ENCODE measurements at places on chromosomes 3 and 15.

GRCh38 chr15:89964232-89964954 lies 36.7 kb upstream of the ZNF710 start:
- no peak for DNase-seq

DNA sequence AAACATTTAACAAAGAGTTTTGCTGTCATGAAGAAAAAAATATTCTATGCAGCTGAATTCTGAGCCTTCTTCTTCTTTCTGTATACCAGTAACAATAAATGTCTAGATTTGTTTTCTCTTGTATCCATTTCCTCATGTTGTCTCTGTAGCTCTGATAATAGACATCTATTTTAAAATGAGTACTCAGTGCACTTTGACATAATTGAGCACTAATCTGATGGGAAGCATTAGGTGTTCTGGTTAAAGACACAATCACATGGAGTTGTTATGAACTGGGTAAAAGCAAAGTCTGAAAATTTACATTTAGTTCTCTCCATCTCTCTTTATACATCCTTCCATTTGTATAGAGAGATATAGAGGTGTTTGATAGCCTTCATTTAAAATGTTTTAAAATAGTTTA lies 230.0 kb downstream of the BCHE start:
- no peak for DNase-seq

DNA sequence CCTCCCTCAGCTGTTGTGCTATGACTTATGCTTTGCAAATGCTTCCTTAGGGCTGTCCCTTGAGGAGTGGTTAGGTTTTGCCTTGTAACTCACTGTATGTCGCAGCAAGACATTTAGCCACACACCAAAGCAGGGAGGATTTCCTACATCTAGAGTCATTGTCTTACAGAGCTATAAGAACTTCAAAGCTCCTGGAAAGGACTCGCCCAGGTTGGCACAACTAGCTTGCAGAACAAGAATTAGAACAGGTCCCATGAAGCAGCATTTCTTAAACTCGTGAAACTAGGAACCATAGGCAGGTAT lies 19.4 kb upstream of the ACAP2 start:
- no peak for DNase-seq

DNA sequence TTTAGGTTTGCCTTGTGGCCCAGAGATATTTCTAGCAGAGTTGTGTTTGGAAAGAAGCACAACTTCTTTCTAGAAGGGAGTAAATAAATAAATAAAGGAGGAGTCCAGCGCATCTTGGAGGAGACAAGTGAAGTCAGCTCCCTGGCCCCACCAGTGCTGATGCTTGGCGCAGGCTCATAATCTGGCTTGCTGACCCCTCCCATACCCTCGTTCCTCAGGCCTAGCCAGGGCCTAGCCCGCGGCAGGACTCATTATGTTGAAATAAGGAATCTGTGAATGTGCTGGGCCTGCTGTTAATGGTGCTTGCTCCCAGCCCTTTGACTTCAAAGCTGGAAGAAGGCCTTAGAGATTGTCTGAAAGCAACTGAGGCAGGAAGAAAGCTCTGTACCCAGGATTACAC lies 3.1 kb downstream of the ZNF710 start:
- no peak for DNase-seq

DNA sequence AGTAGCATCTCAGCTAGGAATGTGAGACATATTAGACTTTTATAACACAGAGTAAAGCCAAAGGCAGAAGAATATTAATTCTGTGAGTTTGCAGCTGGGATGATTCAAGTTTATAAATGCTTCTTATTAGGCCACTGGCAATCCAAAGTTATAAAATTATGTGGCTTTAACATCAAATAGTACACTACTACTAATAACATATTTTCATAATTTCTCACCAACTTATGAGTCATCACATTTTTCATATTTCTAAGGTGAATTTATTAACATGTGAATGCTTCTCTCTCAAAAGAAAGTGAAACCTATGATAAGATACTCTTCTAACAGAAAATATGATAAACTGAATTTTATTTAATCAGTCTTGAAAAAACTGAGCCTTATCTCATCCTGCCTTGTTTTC lies 1348.2 kb upstream of the ALCAM start:
- no peak for DNase-seq

- no peak for DNase-seq
Measured at GRCh38 chr3:181729341-181729869, 17.7 kb downstream of the SOX2 start.

GRCh38 chr15:35173444-35174118 lies 88.5 kb upstream of the NANOGP8 start:
- DNase-seq, result no peak

DNA sequence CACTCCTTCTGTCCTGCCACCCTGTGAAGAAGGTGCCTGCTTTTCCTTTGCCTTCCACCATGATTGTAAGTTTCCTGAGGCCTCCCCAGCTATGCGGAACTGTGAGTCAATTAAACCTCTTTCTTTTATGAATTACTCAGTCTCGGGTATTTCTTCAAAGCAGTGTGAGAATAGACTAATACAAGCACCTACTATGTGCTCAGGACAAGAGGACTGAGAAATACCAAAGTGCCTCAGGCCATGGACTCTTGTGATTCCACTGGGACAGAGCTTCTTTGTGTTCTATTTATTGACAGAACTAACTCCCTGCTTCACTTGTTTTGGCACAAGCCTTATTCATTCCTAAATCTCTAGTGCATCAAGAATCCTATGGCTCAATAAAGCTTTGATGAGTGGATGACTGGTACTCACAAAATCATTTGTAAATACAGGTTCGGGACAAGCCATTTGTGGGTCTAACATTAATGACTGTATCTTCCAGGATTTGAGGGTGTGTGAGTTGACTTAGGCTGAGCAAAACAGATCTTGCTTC lies 204.2 kb downstream of the PDCD6IP start:
- DNase-seq, result no peak

DNA sequence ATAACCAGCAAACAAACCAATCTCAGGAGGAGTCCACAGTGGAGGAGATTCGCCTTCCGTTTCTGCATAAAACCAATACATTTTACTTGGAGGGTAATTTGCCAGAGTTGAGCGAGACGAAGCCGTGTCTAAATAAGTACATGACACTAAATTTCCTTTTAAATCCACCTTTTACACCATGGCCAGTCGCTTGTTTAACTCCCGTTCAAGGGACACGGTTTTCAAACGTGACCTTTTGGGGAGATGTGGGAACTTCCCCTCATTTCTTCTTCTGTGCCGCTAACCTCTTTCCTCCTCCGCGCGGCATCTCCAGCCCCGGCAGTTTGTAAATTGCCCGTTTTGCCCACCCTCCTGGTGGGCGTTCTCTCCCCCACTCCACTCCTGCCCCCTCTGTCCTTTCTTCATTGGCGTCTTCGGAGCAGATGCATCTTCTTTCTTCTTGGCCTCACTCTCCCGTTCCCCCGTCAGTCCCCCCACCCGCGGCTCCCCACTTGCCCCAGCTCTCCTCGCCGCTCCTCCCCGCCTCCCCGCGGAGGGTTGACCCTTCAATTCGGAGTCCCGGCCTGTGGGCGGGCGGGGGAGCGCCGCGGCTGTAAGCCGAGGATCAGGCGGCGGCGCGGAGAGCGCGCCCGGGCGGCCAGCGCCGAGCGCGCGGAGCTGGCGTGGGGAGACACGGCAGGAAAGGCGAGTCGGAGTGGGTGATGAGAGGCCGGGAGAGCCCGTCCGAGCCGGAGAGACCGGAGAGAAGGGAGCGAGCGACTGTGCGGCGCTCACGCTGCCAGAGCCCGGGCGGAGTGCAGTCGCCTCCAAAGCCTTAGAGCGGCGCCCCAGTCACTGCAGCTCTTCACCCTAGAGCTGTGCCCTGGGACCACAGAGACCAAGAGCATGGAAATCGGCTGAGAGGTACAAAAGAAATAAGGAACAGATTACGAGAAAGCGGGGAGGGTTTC lies at the start of gene NLGN1:
Gene NLGN1 (plus strand): TSS at position 584 of the 950 bp plus-strand sequence.
- DNase-seq, result peak; percentile 12

- no peak for DNase-seq
Measured at GRCh38 chr15:81088470-81089013, 45.5 kb upstream of the CFAP161 start.

DNA sequence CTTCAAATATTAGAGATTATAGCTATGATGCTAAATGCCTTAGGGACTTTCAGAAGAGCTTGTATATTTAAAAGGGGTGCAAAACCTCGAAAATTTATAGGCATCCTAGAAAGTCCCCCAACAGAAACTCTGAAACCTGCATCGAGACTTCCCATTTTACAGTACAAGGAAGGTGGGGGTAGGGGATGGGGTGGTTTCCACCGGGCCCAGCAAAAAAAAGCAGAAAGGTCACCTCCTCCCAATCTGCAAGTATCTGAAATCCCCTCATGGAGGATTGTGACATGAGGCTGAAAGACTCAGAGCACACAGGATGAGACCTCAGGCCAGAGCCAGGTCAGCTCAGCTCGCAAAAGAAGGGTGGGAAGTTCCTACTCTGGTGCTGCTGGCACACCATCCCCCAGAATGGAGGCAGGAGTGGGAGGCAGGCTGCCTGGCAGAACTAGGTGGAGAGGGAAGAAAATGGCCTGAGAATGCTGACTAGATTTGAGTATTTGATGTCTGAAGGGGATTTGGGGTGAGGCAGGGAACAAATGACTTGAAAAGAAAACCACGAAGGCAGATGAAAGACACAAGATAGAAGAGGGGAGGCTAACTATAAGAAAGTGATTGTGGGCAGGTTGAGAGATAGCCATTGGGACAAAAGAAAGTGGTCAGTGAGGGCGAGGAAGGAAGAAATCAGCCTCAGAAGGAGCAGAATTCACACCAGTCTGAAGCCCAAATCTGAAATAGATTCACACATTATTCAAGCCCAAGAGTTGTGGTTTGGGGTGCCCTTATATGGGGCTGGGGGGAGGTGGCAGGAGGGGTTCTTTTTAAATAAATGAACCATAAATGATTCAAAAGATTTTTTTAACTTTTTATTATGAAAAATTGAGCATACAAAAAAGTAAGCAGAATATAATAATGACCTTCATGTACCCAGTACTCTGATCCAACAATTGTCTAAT lies 22.5 kb upstream of the TSC22D2 start:
- peak; percentile 11 for DNase-seq

GRCh38 chr15:93164409-93164808 lies 75.4 kb upstream of the RGMA start:
- peak; percentile 47 for DNase-seq

GRCh38 chr3:111070772-111071256 lies 802 bp upstream of the NECTIN3 start:
- DNase-seq, result peak; percentile 22

GRCh38 chr3:195212749-195213375 lies 58.1 kb downstream of the XXYLT1 start:
- no peak for DNase-seq

DNA sequence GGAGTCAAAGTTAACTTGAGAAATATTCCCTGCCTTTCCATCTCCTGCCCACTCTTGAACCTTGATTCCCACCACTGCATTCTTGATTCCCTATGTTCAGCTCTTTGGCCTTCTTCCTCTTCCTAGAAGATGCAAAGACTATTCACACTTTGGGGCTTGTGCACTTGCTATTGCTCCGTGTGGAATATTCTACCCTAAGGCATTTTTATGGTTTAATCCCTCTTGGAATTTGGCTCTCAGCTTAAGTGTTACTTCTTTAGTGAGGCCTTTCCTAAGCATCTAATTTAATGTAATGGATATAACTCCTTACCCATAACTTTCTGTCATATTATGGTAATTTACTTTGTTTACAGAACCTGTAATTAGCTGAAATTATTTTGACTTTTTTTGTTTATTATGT lies 318.9 kb upstream of the COL8A1 start:
- DNase-seq, result no peak

- DNase-seq, result no peak
Measured at GRCh38 chr15:71581398-71581930, 228.9 kb upstream of the NR2E3 start.

DNA sequence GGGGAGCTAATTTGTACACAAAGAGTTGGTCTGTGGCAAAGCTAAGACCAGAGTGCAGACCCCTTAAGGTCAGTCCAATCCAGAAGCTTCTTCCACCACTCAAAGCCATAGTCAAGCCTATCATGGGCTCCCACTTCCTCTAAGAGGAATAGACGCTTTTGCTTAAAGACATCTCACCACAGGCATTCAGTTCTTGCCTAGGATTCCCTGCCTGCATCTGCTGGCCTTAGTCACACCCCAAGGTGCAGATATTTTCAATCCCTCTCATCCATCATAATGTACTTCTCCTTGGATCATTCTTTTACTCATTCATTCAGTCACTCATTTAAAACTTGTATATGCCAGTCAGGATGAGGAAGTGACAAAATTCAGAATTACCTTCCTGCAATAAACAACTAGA lies 179.6 kb upstream of the STT3B start:
- DNase-seq, result no peak

- peak; percentile 67 for DNase-seq
Measured at GRCh38 chr15:89419370-89419984, 76.9 kb downstream of the RHCG start.

GRCh38 chr3:153840487-153840886 lies 280.7 kb upstream of the ARHGEF26 start:
- no peak for DNase-seq

- DNase-seq, result peak; percentile 8
Measured at GRCh38 chr3:112004187-112004586, 5.5 kb downstream of the TAGLN3 start.

DNA sequence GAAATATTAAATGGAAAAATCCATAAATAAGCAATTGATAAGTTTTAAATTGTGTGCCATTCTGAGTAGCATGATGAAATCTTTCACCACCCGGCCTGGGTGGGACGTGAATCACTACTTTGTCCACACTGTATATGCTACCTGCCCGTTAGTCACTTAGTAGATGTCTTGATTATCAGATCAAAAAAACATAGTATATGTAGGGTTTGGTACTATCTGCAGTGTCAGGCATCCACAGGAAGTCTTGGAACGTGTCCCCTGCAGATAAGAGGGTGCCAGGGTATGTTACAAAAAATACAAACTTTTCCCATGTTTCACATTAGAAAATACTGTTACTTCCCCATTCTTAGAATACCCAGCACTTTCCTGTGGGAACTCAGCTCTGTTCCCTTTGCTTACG lies 35.2 kb downstream of the FAM81A start:
- no peak for DNase-seq

DNA sequence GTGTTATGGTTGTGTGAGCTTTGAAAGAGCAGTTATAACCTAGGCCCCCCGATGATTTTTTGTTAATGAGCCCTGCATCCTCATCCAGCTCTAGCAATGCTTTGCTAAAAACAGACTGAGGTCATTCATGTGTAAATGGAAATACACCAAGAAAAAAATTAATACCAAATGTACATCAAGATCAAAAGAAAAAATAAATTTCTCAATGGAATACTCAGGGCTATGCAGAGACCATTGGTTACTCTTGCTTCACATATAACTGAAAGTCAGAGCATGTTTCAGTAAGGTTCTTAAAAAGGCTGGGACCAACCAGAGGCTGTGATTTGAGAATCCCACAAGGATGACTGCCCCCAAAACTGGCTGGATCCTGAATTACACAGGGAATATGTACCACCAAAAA lies 48.0 kb downstream of the ARHGAP31 start:
- no peak for DNase-seq

GRCh38 chr3:187628169-187628568 lies 42.0 kb downstream of the SST start:
- no peak for DNase-seq

- DNase-seq, result no peak
Measured at GRCh38 chr3:37290551-37290950, 116.2 kb upstream of the LRRFIP2 start.

DNA sequence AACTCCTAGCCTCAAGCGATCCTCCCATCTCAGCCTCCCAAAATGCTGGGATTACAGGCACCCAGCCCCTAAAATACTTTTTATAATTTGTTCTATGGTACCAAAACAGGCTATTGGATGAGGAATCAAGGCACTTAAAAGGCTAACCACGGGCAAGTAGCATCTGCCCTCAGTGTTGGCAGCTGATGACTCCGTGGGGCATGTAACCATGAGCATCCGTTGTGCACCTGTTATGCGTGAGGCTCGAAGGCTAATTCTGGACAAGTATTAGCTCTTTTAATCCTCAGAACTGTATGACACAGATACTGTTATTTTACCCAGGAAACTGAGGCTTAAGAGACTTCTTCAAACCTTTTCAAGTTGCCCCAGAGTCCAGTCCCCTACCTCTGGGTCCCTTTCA lies 10.2 kb downstream of the WDR73 start:
- DNase-seq, result no peak

Data from activated CD4-positive, alpha-beta T cell treated with anti-CD3 and anti-CD28 coated beads for 48 hours (primary cell).